T-helper 17 cell (primary cell): ENCODE measurements at places on chromosomes 16 and 17. TPM values are rescaled to one million over a fixed set of nuclear protein-coding genes. Genes with fewer than 3 reads are reported as not detected.

AURKB gene
- 2.2 TPM for total RNA-seq

TP53TG3D gene
- not detected for total RNA-seq

EPN3 gene
- not detected for total RNA-seq

ALDH3A1 gene
- total RNA-seq, result not detected

KRTAP9-8 gene
- not detected for total RNA-seq

PROCA1 gene
- 6.3 TPM for total RNA-seq

C16orf78 gene
- total RNA-seq, result not detected

DNA sequence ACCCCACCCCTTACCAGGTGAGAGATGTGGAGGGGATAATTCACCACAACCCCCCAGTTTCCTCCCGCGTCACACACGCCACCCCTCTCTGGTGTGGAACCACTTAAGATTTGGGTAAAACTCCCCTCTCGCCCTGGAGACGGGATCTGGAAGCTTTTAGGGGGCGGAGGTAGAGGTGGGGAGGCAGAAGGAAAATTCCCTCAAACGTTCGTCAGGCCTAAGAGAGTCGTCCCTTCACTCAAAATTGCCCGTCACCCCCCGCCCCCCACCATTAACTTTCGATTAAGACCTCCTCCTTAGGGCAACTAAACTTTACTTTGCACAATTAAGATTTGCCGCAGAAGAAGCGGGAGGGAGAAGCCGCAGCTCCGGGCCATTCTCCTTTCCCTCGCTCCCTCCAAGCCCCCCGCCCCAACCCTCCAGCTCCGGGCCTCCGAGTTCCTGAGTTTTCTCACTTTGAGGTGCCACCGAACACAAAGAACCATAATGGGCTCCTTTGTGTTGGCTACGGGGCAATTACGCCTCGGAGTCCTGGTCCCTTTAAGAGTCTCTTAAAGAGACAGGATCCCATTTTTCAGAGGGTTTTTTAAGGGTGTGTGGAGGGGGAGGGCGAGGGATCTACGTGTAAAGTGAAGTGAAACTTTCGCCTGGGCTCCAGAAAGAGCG lies 985 bp upstream of the FZD2 start:
- H3K4me3 ChIP-seq, result peak overlapping the region; percentile 93
- peaks cover 16% of the 10 kb centered on the region for H3K36me3 ChIP-seq
- peaks cover 72% of the 10 kb centered on the region for H3K27me3 ChIP-seq
- peaks cover 15% of the 10 kb centered on the region for H3K4me1 ChIP-seq

GRCh38 chr16:27482397-27483087 lies 67.2 kb downstream of the GTF3C1 start:
- H3K4me3 ChIP-seq, result no peak overlapping the region
- H3K27me3 ChIP-seq, result no peaks in the 10 kb centered on the region
- DNase-seq, result no peak
- H3K4me1 ChIP-seq, result no peaks in the 10 kb centered on the region

DNA sequence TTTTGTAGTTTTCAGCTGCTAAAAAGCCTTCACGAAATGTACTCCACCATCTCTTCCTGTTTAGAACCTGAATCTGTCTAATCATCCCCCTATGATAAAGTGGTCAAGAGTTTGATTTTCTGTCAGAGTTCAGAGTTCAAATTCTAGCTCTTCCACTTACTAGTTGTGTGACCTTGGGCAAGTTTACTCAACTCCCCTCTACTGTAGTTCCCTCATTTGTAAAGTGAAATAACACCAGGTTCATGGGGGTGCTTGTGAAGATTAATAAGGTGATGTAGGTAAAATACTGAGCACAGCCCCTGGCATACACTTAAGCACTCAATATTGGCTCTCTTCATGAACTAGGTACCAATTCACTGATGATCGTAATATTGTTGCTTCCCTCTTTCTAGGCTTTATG lies 1.2 kb upstream of the CDC6 start:
- no peak for DNase-seq
- no peaks in the 10 kb centered on the region for H3K27me3 ChIP-seq
- peak overlapping the region; percentile 96 for H3K27ac ChIP-seq
- H3K4me3 ChIP-seq, result no peak overlapping the region

DNA sequence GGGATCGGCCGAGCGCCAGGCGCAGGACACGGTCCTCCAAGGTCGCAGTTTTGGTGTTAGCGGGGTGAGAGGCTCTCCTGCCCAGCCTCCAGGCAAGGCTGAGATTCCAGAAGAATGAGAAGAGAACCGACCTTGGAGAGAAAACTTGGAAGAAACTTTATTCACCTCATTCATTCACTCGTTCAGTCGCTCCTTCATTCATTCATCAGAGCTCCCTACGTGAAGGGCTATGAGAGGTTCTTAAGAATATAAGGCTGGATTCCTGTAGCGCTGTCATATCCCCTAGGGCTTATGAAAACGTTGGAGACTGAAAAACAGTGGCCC lies 991 bp upstream of the MYH10 start:
- H3K4me3 ChIP-seq, result peak overlapping the region; percentile 97
- H3K27ac ChIP-seq, result no peak overlapping the region
- no peak for DNase-seq

DNA sequence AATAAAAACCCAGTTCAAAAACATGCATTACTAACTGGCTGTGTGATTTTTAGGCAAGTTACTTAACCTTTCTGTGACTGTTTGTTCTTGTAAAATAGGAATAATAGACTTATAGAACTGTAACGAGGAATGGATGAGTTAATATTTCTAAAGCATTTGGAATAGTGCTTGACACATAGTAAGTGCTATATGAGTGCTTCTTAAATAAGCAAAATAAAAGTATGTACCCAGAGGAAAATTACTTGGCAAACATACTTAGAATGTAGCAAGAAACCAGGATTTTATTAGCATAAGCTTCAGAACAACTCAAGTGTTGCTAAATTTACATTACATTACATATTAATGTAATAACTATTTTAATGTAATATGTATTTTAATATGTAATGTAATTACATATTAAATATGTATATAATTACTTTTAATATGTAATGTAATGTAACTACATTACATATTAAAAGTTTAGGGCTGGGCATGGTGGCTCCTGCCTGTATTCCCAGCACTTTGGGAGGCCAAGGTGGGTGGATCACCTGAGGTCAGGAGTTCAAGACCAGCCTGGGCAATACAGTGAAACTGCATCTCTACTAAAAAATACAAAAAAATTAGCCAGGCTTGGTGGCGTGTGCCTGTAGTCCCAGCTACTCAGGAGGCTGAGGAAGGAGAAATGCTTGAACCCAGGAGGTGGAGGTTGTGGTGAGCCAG lies 14.2 kb downstream of the NFAT5 start:
- DNase-seq, result no peak
- no peak overlapping the region for H3K4me3 ChIP-seq
- no peak overlapping the region for H3K27ac ChIP-seq
- H3K27me3 ChIP-seq, result no peaks in the 10 kb centered on the region

DNA sequence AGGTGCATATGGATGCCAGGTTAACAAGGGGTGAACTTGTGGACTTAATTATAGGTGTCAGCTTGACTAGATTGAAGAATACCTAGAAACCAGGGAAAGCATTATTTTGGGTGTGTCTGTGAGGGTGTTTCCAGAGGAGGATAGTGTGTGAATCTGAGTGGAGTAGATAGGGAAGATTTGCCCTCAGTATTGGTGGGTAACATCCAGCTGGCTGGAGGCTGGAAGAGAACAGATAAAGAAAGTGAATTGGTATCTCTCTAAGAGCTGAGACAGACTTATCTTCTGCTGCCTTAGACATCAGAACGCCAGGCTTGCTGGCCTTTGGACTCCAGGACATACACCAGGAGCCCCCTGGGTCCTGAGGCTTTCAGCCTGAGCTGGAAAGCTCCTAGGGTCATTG lies 75.2 kb downstream of the CDRT15 start:
- H3K4me3 ChIP-seq, result no peak overlapping the region
- no peak for DNase-seq
- H3K4me1 ChIP-seq, result peaks cover 12% of the 10 kb centered on the region
- no peaks in the 10 kb centered on the region for H3K27me3 ChIP-seq

DNA sequence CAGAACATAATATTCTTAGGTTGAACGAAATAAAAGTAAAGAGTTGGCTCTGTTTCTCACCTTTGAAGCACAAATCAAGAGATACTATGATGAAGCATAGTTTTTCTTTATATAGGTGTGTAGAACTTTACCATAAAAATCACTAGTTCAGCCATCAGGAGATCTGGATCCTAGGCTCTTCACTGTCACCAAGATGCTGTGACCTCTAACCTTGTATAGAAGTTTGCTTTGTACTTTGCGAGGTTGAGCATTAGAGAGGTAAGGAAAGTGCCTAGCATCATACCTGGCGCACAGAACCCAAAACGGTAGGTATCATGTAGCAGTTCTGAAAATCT lies 553 bp upstream of the CDC6 start:
- peak overlapping the region; percentile 96 for H3K27ac ChIP-seq
- DNase-seq, result no peak
- no peaks in the 10 kb centered on the region for H3K27me3 ChIP-seq
- peaks cover under 1% of the 10 kb centered on the region for H3K36me3 ChIP-seq

GRCh38 chr16:19419698-19420075 lies 2.0 kb downstream of the TMC5 start:
- peaks cover 2% of the 10 kb centered on the region for H3K36me3 ChIP-seq
- H3K4me1 ChIP-seq, result no peaks in the 10 kb centered on the region
- peaks cover 5% of the 10 kb centered on the region for H3K27me3 ChIP-seq
- DNase-seq, result no peak
- no peak overlapping the region for H3K4me3 ChIP-seq
- H3K27ac ChIP-seq, result no peak overlapping the region
